ENCODE measurements at places on chromosomes 3 and 15.

DNA sequence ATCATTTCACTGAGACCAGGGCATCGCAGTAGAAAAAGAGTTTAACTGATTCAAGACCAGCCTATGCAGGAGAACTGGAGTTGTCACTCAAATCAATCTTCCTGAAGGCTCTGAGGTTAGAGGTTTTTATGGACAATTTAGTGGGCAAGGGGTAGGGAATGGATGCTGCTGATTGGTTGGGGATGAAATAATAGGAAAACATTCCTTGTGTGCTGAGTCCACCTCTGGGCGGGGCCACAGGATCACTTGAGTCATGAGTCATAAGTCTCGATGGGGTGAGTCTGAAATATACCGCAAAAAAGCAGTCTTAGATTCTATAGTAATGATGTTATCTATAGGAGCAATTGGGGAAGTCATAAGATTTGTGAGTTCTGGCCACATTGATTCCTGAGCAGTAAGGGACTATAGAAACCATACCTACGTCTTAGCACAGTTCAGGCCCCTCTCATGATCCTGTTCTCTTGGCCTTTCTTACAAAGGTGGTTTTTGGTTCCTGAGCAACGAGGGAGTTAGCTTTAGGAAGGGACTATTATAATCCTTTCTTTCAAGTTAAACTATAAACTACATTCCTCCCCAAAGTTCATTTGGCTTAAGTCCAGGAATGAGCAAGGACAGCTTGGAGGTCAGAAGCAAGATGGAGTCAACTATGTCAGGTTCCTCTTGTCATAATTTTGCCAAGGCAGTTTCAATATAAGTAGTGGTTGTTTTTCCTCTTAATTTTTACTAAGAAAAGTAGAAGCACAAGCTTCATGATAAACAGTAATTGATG is 2.7 kb upstream of the OPA1 start:
- DNase-seq = no peak

- no peak for DNase-seq
These were observed 760.1 kb downstream of the ZNF385D start for GRCh38 chr3:20990896-20991295.

GRCh38 chr3:43018246-43018645 is 39.1 kb downstream of the GASK1A start:
- DNase-seq = no peak

GRCh38 chr3:180959691-180960090 is 29.8 kb downstream of the DNAJC19 start:
- DNase-seq = no peak

DNA sequence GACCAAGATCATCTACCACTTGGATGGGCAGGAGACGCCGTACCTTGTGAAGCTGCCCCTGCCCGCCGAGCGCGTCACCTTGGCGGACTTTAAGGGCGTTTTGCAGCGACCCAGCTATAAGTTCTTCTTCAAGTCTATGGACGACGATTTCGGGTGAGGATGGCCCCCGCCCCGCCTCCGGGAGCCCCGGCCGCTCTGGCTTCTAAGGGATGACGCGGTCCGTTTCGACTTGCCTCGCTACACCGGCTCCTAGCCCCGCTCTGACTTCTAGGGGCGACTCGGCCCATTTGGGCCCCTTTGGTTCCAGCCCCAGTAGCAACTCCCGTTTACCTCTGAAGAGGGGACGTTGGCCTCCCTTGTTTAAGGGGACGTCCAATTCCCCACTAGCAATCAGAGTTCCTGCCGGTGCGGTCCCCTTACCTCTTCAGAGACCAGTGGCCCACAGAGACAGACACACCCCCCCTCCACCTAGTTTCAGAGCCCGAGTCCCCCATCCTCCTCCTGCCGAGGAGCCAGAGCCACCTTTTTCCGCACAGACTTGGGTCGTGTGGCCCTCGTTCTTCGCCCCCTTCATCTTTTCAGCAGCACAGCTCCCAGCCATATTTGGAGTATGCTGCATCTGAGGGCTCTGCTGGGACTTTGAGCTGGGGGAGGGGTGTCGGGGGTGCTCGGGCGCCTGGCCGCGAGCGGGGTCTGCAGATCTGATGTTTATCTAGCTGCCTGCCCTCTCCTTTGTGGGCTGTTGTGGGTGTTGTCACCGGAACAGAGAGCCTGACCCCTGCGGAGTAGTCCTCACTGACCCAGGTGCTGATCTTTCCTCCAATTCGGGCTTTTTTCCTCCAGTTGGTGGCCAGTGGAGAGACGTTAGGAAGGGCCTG is 706 bp downstream of the DVL3 start:
- DNase-seq = peak; percentile 26

DNA sequence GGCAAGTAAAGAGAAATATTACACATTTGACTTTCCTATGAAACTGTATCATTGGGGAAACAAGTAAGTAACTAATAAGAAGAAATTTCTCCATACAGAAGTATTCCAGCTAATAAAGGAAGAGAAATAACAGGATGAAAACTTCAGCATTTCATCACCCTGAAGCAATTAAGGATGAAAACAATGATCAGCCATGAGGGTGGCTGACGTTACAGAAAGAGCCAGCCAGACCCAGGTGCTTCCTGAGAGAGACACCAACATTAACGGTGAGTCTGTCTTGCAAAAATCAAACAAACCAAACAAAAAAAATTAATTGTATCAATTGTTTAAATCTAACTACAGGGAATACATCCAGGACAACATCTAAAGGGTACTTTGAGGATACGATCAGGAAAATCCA is 190.0 kb downstream of the ARRDC4 start:
- DNase-seq = no peak

Measured in renal pelvis (tissue), 12 donors.